ENCODE measurements at places on chromosomes 5 and 9.

DNA sequence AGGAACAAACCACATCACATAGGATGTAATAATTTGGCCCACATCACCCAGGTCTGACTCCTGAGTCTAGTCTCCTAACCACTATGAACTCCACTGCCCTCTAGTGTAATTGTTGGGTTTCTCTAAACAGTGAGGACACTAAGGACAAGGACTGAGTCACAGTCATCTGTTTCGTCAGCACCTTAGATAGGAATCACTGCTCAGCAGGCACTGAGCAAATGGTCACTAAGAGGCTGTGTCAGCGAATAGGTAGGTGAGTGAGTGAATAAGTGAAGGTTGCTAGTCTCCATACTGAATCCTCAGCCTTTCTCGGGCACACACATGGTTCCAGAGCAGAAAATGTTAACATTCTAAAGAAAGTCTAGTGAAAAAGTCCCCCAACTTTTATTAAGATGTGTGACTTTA is 278.6 kb downstream of the SPOCK1 start:
- DNase-seq = peak; percentile 54

- DNase-seq = peak; percentile 53
Observed at GRCh38 chr9:94805585-94805984, 79.1 kb downstream of the AOPEP start.

DNA sequence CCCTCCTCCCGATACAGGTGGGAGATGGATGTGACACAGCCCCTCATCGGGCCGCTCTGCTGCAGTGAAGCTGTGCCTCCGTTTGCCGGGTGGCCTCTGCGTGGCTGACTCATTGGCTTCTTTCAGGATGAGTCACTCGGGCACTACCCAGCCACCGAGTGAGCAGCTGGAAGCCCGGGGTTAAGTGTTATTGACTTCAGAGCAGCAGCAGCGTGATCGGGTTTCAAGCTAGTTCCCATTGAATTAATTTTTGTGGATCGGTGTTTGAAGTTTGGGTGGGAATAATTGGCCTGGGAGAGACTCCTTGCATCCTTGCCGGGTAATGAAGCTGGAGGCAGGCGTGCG is 266.4 kb upstream of the IRX4 start:
- no peak for DNase-seq

- DNase-seq = no peak
Observed at GRCh38 chr9:134304690-134305089, 21.6 kb upstream of the RXRA start.

DNA sequence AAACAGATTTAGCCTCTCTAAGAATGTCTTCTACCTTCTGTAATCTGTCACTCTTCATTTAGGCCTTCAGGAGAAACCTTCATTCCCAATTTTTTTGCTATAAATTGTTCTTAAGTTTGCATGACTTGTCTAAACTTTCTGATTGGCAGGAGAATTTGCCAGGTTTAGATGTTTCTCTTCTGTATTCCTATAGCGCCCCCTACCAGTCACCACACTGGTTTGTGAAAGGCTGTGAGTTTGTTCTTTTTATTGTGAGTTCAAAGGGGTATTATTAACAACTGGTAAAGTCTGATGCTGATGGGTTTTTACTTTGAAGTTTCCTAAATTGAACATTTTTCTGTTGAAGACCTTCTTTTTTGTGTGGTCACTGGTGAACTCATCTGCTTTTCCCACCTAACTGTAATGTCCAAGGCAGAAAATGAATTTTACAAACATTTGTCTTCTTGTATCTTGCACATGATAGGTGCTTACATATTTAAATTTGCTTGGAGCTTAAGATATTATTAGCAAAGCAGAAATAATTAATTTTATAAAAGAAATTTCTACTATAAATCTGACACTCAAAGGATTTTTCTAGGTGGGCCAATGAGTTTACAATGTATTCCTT is 18.4 kb upstream of the F2RL2 start:
- DNase-seq = peak; percentile 83

DNA sequence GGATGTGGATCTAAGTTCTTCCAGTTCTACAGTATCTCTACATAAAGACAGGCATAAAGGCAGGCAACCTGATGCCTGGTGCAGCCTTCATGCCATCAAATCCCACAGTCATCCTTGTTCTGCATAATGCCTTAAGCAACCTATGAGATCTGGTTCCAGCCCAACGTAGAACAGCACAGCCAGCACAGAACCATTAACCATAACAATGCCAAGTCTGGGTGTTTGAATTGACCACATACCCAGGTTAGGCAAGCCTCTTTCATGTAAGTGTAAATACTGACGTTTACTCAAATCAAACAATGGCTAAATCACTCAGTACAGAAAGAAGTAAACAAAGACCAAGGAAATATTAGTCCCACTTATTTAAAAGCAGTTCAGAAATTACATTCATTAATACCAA is 195.0 kb downstream of the ADAMTSL1 start:
- no peak for DNase-seq

- DNase-seq = no peak
Observed at GRCh38 chr5:40700116-40700782, 20.5 kb downstream of the PTGER4 start.

DNA sequence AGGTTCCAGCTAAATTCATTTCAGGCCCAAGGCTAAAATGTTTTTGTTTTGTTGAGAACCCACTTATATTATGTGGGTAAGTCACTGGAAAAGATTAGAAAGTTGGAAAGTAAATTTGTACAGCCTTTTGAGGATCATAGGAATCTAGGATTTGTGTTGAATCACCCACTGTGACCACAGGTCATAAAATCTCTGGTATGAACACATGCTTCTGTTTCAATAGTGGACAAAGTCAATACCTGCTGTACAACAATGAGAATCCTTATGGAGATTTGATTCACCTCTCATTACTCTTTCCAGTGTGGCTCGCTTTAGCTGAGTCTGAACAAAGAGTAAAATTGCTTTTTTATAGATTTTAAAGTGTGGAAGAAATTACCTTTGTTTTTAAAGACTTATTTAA is 369.5 kb downstream of the TMEM167A start:
- no peak for DNase-seq

DNA sequence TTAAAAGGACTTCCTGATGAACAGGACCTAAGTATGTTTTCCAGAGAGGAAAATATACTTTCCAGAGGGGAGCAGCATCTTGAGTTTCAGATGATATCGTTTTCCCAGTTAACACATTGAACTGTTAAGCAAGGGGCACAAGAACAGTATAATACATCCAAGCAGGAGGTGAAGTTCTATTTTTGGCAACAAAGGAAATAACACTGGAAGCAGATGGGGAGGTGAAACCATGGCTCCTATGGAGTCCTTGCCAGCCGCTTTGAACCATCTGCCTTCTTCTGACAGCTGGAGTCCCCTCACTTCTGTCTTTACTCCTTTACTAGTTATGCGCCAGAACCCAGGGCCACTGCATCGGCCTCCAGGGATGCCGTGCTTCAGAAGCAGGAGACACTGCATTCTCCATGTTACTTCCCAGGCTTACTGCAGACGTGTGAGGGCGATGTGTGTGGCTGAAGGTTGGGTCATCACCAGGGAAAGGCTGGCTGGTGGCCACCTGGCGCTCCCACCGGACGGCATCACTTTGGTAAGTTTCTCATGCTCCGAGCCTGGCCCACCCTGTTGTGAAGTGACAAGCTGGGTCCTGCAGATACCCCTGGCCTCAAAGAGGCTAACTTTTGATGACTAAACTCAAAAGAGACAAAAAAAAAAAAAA is 77.8 kb downstream of the TTLL11 start:
- no peak for DNase-seq

DNA sequence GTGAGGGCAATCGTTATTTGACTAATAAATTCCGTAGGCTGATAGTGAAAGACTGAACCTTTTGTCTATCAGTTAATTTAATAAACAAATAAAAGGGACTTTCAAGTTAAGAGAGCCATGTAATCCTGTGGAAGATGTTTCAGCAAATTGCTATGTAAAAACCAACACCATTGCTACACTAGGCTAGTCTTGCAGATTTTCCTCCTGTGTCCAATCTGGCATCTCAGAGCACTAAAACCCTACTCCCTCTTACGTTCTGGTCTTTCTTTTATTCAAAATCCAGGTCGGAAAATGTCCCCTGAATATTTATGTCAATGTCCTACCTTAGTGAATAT is 478.8 kb upstream of the TNC start:
- no peak for DNase-seq

GRCh38 chr9:77747163-77747562 is 99.0 kb upstream of the GNA14 start:
- no peak for DNase-seq

- DNase-seq = no peak
Observed at GRCh38 chr5:88691230-88691582, 191.8 kb downstream of the MEF2C start.

- no peak for DNase-seq
Observed at GRCh38 chr9:71250581-71250980, 129.2 kb upstream of the TRPM3 start.

- no peak for DNase-seq
Observed at GRCh38 chr5:37308793-37309192, 59.6 kb upstream of the CPLANE1 start.

DNA sequence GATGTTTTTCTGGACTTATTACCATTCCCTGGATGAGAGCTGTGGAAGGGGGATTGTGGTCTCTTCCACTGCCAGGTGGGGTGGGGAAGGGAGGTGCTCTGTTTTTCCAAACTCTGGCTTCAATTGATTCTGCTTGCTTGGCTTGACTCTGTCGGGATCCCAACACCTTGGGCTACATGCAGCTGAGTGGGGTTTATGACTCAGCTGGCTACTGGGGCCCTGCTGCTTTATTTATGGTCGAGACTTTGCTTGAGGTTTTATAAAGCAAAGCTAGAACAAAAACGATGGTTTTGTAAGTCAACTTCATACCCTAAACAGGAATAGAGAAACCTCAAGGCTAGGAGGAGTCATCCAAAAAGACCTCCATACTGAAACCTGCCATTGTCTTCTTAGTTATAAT is 76.3 kb downstream of the AOPEP start:
- DNase-seq = no peak

DNA sequence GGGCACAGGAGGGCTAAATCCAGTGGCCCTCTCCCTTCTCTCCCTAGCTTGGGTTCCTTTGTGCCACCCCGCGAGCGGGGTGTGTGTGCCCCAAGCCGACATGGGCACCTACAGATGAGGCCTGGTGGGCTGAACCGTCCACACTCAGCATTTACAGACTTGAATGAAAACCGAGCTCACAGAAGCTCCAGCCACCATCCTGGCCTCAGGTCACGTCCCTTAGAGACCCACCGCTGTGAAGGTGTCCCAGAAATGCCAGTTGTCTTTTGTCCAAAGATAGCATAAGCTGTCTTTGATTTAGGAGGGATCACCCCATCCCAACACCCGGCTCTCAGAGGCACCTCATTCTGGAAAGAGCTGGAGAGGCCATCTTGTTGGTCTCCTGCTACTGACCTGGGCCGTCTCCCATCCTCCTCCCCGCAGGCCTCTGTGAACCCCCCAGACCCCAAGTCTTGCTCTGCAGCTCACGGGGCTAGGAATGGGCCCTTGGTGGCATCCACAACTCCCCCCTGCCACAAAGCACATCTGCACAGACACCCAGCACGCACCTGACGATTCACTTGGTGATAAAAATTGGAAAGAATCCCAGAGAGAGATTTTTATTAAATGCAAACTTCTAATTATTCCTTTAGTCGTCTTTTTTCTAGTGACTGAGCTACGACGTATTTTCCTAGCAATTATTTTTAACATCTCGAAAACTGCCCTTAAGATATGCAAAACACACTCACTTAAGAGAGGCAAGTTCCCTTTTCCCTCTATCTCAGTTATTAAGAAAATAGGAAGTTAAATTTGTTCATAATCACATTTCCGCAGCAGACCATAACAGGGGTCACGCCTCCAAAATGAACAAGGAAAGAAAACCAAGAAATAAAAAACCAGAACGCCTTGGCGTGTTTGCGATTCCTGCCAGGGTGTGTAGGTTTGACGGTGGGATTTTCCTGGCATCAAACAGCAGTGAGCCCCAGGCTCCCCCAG is 80.5 kb upstream of the LMX1B start:
- no peak for DNase-seq

GRCh38 chr5:151080613-151081430 is at the start of gene TNIP1:
Gene TNIP1 (minus strand): TSS chr5:151081034. CDS start chr5:151065095, 15,939 bp downstream.
- peak; percentile 91 for DNase-seq

- DNase-seq = no peak
Observed at GRCh38 chr5:126597156-126597555, 2.1 kb upstream of the ALDH7A1 start.

- no peak for DNase-seq
Observed at GRCh38 chr9:91580136-91580535, 156.5 kb upstream of the NFIL3 start.

- no peak for DNase-seq
Observed at GRCh38 chr5:34045996-34046395, 3.0 kb upstream of the C1QTNF3 start.

DNA sequence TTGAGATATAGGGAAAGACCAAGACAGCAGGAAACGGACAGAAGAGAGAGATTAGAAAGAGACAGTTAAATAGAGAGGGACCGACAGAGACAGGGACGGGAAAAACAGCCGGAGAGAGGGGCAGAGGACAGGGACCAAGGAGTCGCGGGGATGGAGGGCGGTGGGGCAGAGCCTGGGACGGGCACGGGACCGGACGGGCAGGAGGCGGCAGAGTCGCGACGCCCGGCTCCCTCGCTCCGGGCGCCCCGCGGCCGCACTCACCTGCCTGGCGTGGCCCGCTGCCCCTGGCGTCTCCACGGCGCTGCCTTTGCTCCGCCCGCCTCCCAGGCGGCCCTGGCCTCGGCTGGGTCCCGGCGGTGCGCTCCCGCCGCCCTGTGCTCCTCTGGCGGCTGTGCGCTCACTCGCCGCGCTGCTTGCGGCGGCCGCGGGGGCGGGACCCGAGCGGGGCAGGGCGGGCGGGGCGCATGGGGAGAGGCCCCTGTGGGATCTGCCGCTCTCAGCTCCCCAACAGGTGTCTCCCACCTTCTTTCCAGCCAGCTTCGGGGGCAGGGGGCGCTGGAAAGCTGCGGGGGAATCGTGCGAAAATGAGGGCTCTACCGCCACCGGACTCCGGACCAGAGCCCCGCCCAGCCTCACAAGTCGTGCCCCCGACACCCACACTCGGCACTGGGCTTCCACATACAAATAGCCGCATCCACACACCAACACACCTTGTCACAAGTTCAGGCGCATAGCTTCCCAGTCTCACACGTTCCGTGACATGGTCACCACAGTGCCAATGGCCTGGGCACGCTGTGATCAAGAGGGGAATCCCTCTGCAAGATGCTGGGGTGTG is at the start of gene ARID3C:
Gene ARID3C (minus strand): TSS at position 411 of the 835 bp plus-strand sequence. CDS start 1,052 bp downstream, outside the sequence.
- no peak for DNase-seq

DNA sequence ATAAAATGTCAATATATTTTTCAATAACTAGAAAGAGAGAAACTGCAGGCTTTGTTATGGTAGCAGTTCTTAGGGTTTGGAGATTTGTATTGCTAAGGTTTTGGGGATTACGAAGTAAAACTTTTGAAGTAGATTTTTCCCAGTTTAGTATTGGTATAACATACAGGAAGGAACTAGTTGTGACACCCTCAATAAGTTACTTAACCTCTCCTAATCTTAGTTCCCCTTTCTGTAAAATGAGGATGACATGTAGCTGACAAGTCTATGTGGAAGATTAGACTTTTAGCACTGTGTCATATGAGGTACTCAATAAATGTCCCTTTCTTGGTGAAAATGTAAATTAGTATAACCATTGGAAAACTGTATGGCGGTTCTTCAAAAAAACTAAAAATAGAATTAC is 73.4 kb upstream of the ATG10 start:
- DNase-seq = peak; percentile 8

All from hematopoietic multipotent progenitor cell treated with erythropoietin and hydrocortisone succinate and interleukin-3 and kit ligand, for 8 days (in vitro differentiated cells).